ENCODE measurements at places on chromosomes 3 and 15.

- no peak for DNase-seq
These were observed 1.0 kb upstream of the BTBD1 start for GRCh38 chr15:83068054-83068453.

GRCh38 chr3:40432793-40433192 is 24.3 kb upstream of the RPL14 start:
- DNase-seq: no peak

DNA sequence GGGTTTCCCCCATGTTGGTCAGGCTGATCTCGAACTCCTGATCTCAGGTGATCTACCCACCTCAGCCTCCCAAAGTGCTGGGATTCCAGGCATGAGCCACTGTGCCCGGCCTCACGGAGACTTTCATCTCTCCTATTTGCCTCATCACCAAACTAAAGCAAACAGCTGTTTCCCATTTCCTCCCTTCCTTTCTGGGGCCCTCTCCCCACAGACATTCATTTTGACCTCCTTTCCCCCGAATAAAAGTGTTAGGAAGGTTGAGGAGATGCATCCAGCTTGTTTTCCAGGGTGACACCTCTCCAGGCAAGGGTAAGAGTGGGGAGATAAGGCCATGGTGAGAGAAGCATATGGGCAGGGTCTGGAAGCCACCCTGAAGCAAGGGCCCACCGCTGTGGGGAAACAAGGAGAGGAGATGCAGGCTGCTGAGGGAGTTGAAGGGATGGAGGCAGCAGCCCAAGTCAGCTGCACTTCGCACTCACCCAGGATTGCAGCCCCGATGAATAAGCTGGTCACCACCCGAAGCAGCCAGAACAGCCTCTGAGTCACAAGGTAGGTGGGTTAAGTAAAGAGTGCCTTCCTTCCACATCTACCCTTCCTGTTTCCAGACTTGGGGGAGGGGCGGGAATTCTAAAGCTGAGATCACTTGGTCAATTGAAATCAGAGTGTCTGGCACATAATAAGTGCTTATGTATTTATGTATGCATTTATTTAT is 7.7 kb downstream of the DUOXA2 start:
- no peak for DNase-seq

GRCh38 chr3:128180436-128180835 is 27.2 kb downstream of the EEFSEC start:
- DNase-seq: no peak

GRCh38 chr3:156888576-156888975 is 62.4 kb downstream of the LEKR1 start:
- no peak for DNase-seq

DNA sequence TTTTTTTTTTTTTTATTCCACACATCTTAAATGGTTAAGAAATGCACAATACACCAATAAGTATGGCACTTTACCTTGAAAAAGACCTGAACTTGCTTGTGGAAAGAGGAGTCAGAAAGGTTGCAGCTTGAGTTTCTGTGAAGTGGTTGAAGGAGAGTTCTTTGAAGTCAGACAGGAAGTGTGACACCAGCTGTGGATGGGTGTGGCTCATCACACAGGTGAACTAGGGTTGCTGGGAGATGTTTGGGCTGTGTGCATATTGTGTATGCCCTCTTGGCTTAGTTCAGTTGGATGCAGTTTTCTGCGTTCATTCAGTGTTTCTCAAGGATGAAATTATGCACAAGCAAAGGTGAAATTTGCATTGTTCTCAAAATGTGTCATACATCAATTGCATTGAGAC is 6.3 kb downstream of the AEN start:
- DNase-seq: peak; percentile 71

DNA sequence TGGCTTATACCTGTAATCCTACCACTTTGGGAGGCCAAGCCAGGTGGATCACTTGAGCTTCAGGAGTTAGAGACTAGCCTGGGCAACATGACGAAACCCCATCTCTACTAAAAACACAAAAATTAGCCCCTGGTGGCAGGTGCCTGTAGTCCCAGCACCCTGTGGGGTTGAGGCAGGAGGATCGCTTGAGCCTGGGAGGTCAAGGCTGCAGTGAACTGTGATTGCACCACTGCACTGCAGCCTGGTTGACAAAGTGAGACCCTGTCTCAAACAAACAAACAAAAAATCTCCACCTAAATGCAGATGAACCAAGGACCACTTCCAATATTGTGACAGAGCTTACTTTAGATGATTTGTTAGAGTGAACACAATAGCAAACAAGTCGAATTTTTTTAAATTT is 53.7 kb downstream of the TP53BP1 start:
- no peak for DNase-seq

GRCh38 chr15:35484231-35484945 is 61.6 kb downstream of the DPH6 start:
- no peak for DNase-seq

DNA sequence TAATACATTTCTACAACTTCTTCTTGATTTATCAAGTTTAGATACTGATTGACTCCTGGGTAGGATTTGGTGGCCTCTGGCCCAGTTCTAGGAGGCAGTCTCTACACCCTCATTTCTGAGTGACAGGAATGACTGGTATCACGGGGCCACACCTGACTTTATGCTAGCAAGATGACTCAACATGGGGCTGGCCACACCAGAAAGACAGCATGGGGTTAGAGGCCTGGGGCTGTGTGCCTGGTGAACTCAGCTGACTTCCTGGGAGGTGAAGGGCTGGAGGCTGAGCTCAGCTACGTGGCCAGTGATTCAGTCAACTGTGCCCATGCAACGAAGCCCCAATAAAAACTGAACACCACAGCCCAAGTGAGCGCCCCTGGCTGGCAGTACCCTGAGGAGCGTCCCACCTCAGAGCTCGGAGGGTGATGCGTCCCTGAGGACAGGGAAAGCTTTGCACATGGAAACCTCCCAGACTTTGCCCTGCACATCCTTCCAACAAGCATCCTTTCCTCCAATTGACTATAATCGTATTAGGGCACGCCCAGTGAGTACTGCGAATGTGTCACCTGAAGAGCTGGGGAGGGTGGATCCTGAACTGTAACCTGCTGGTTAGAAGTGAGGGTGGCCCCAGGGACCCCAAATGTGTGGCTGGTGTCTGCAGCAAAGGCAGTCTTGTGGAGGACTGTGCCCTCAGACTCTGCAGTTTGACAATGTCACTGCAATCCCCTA is 57.2 kb downstream of the NIPA2 start:
- no peak for DNase-seq

- no peak for DNase-seq
These were observed 40.2 kb downstream of the LRRK1 start for GRCh38 chr15:100959066-100960050.

GRCh38 chr3:182045736-182046135 is 334.0 kb downstream of the SOX2 start:
- DNase-seq: no peak

DNA sequence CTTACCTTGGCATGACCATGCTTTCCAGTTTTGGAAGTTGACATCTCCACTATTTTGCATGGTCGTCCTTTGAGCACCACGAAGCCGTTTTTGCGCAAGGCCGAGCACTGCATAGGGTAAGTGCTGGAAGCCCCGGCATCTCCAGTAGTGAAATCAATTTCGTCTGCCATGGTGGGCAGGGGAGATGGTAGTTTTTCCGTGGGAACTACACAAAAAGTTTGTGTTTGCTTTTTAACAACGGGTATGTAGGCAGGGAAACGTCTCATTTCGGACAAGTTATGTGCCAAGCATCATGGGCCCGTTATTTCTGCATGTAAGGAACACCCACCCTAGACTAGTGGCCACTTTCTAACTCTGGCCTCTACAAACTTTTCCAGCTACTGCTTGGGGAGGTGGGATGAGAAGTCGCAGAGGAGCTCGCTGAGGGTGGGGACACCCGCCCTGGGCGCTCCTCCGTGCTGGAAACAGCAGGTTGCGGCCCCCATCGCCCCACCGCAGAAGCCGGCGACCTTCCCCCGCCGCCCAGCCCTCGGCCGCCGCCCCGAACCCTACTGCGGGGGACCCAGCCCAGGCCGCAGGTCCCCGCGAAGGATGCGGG is 701 bp downstream of the EIF5A2 start:
- DNase-seq: no peak

- no peak for DNase-seq
These were observed 788.2 kb upstream of the ALCAM start for GRCh38 chr3:104578558-104578957.

GRCh38 chr3:31562525-31562924 is 29.8 kb downstream of the STT3B start:
- peak; percentile 31 for DNase-seq

DNA sequence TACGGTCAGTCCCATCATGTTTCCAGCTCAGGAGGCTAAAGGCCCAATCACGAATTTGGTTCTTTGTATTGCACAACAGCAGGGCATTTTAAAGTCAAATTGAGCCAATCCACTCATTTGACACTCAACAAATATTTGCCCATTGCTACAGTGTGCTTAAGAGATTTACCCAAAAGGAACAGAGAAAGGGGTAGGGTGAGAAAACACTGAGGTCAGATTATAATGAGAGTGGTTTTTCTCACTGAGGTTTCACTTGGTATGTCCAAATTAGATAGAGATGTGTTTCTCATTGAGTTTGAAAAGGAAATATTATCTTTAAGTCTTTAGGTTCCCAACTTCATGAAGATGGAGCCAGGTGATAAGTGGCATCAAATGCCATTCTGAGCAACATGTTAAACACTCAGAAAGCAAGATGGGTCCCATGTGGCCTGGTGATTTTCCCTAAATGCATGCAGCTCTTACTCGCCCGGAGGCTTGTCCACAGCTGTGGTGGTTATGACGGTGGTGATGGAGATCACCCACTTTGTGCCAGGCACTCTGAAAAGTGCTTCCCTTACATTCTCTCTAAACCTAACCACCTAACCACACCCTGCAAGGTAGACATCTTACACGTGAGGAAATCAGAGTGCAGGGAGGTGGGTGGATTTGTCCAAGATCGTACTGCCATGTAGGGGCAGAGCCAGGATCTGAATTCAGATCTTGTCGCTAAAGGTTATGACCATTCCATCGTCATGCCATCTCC is 31.2 kb upstream of the USP3 start:
- DNase-seq: no peak

DNA sequence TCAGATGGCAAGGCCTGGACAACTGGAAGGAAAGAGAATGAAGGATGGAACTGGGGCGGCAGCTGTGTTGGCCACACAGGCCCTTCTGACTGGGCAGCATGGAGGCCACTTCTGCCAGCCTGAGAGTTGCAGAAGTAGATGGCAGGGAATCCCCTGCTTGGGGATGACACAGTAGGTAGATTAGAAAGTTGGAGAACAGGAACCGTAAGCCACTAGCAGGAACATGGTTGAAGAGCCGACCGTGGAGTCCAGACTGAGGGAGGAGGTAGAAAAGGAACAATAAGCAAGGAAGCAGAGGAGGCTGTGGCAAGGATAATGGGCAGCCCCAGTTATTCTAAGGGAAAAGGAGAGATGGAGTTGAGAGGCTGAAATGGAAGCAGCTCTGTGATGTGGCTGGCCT is 26.4 kb upstream of the ZNF774 start:
- DNase-seq: no peak

DNA sequence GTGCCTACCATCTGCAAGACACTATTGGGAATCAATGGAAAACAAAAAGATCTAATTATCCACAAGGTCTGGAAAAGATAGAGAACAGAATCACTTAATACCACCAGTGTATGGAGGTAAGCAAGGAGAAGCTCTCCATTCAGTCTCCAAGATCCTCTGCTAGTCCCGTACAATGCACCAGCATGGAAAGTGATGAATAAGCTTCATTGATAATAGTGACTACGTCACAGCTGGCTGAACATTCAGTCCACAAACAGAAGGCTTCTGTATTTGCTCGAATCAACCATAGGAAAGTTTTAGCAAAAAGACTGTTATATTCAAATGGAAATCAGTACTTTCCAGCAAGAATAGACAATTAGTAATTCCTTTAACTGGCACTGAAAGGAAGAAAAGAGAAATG is 42.9 kb downstream of the IGSF11 start:
- DNase-seq: no peak

DNA sequence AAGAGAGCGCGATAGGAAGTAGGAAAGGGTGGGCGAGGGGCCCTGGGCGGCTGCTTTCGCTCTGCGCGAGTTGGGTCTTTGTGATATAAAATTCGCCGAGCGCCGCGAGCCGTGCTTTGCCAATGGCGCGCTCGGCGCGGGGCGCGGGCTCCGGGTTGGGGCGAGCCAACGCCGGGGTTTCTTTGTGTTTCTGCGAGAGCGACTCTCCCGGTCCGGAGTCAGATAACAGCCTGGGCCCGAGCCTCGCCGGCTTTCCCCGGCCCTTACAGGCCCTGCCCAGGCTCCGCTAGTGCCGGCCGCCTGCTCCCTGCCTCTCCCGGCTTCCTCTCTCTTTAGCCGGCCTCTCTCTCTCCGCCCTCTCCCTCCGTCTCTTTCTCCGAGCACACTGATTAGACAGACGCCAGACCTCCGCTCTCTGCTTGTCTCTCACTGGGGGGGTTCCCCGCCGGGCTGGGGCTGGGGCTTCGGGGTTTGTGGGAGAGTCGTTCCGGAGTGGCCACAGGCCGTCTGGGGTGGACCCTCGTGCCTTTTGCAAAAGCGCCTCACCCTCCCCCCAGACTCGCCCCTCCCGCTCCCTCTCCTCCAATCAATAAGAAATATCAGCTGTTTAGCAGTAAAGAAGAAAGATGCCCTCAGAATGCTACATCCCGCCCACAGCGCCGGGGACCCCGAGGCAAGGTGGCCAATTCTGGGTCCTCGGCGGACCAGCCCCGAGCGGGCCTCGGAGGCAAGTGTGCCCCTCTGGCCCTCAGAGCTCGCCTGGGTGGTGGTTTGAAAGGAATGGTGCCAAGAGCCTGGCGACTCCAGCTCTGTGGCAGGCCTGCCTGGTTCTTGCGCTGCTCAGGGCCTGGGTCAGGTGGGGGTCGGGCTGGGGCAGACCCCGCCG is 2.9 kb downstream of the NR2F2 start:
- no peak for DNase-seq

GRCh38 chr15:66085128-66085527 is 168.4 kb downstream of the MEGF11 start:
- no peak for DNase-seq

DNA sequence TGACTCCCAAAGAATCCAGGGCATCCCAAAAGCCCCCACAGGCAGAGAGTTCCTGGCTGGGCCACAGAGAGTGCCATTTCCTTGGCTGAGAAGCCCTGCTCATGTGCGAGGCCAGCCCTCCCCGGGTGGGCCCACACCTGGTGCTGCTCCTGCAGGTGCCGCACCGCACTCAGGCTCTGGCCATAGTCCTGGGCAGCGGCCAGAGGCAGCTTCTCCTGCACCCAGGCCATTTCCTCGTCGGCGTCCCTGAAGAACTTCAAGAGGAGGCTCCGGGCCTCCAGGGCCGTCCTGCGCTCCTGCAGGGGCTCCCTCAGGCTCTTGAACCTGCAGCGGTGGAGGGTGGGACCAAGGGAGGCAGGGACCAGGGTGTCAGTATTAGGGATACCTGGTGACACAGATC is 18.1 kb downstream of the PLA2G4B start:
- no peak for DNase-seq
